ENCODE measurements at places on chromosomes 11 and 22.

GRCh38 chr11:124841201-124841600 lies 24.0 kb upstream of the ROBO3 start:
- DNase-seq, result no peak

DNA sequence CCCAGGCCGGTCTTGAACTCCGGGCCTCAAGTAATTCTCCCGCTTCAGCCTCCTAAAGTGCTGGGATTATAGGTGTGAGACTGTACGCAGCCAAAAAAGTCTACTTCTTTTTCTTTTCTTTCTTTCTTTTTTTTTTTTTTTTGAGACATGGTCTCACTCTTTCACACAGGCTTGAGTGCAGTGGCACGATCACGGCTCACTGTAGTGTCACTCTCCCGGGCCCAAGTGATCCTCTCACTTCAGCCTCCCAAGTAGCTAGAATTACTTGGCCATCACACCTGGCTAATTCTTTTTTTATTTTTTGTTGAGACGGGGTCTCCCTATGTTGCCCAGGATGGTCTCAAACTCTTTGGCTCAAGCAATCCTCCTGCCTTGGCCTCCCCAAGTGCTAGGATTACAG lies 3.6 kb upstream of the UBE2L3 start:
- DNase-seq, result no peak

- no peak for DNase-seq
Observed at GRCh38 chr22:38940811-38941384, 16.5 kb upstream of the APOBEC3A start.

GRCh38 chr11:12251666-12252560 lies 125.5 kb upstream of the PARVA start:
- no peak for DNase-seq

DNA sequence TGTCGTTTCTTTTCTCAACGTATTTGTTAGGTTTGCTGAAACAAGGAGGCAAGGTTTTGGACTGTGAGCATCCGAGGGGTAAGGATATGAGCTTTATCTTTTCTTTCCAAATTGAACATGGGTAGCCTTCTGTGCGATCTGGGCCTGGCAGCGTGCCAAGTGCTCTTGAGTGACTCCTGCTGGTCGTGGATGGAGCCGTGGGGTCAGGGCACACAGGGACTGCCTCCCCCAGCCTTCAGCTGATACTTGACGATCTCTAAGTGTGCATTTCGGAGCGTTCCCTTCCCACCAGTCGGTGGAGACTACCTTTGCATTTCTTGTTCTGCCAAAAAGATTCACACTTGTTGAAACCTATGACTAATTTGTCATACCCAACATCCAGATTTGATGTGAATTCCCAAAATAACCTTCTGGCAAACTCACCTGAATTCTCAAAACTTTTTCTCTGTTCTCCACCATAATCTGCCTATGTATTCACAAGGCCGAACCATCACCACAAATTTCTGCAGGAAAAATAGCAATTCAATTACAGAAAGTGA lies 40.1 kb upstream of the CLMP start:
- no peak for DNase-seq

- no peak for DNase-seq
Observed at GRCh38 chr11:94129512-94130297, 1.1 kb downstream of the PANX1 start.
